Fibroblast of villous mesenchyme (primary cell): ENCODE measurements at places on chromosomes 7 and 10. TPM values are rescaled to one million over a fixed set of nuclear protein-coding genes. Genes with fewer than 3 reads are reported as not detected.

DNA sequence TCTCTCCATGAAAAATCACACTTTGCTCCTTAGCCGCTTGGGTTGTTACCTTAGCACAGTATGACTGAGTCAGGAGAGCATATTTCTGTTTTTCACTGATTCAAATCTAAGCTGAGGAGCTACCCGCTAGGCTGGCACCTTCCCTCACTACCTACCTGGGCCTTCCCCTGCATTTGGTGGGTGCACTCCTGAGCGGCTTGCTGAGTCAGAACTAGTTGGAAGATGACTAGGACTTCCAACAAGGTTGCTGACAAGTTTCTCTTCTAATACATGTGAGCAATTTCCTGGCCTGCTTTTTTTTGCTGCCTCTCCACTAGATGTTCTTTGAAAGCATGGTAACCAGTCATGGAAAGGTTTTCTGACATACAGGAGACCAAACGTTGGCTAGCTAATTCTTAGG is 43.8 kb upstream of the SEC61G start:
- DNase-seq = no peak

- no peak for DNase-seq
Observed at GRCh38 chr10:9052767-9053166, 998.3 kb downstream of the GATA3 start.

GRCh38 chr10:16510843-16511242 is 10.8 kb downstream of the C1QL3 start:
- no peak for DNase-seq

- DNase-seq = no peak
Observed at GRCh38 chr7:112566442-112567324, 85.9 kb downstream of the LSMEM1 start.

DNA sequence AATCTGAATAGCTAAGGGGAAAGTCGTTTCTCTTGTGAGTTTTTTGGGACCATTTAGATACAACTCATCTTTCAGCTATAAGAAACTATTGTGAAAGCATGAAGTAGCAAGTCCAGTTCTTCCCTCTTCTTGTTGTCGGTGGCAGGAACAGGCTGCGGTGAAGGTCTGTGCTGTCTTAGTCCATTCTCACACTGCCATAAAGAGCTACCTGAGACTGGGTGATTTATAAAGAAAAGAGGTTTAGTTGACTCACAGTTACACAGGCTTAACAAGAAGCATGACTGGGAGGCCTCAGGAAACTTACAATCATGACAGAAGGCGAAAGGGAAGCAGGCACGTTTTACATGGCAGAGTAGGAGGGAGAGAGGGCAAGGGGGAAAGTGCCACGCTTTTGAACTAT is 261.8 kb downstream of the GATA3 start:
- no peak for DNase-seq

GLCCI1 gene
- total RNA-seq = 6.4 and 6.9 TPM in 2 replicates

CARD11 gene
- total RNA-seq = under 0.01 TPM in 1 of 2 replicates, not detected in the other

ANKRD61 gene
- total RNA-seq = not detected in 2 replicates

SMURF1 gene
- 28.7 and 29.8 TPM in 2 replicates for total RNA-seq

TEX47 gene
- not detected in 2 replicates for total RNA-seq

GPER1 gene
- 1.9 and 2.6 TPM in 2 replicates for total RNA-seq
